ENCODE measurements at places on chromosomes 6 and 20.
A peak's percentile ranks its signal among the peaks of the same experiment; 100 is the strongest.

DNA sequence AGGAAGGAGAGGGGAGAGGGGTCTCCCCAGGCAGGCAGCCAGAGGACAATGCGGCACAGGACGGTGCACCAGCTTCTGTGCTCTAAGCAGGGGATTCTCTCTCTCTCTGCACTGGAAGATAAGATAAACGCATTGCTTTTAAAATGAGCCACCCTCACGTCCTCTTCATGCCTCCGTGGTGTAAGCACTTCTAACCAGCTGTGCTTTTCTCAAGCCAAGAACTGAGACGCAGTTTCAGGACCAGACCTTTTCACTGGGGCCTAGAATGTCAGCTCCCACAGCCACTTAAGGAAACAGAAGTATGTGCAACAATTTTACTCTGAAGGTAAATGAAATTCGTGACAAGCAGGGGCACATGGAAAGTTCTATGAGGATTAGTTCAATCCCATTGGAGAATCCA lies 82.4 kb downstream of the PSMB1 start:
- no peak for DNase-seq
- no peaks in the 10 kb centered on the region for H3K36me3 ChIP-seq
- H3K27ac ChIP-seq = no peak overlapping the region
- no peak overlapping the region for H3K4me3 ChIP-seq
- H3K27me3 ChIP-seq = peaks cover 4% of the 10 kb centered on the region

DNA sequence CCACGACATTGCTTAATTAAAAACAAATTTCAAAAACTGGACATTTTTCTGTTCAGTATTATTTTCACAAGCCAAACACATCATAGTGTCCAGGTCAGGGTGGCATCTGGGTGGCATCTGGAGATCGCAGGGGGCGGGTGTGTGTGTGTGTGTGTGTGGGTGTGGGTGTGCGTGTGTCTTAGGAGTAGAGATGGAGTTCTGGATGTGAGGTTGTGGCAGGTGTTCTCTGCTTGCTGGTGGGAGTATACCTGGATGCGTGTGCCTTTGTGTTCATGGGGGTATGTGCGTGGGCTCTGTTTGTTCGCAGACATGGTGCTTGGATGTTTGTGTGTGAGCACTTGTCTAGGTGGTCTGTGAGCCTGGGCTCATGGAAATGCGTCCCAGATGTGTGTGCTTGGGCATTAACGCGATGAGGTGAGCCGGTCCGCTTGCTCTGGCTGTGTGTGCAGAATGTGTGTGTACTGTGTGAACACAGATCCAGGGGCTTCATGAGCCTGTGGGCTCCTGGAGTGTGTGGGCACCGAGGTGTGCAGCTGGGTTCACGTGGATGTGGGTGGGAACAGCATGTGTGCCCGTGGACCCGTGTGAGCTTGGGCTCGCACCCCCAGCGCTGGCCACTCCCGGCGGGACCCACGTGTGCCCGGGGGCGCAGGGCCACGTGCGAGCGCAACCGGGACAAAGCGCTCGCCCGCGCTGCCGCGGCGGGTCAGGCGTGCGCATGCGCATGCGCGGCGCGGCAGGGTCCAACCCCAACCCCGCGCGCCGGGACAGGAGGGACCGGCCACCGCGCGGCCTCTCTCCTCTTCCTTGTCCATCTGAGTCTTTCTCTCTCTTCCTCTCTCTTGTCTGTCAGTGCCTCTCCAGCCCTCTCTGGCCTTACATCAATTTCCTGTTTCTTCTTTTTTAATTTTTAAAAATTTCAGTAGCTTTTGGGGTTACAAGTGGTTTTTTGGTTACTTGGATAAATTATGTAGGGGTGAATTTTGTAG lies 60.4 kb downstream of the SRC start:
- peak overlapping the region; percentile 27 for H3K4me3 ChIP-seq
- peak; percentile 40 for DNase-seq
- no peak overlapping the region for H3K27ac ChIP-seq
- peaks cover 15% of the 10 kb centered on the region for H3K4me1 ChIP-seq

DNA sequence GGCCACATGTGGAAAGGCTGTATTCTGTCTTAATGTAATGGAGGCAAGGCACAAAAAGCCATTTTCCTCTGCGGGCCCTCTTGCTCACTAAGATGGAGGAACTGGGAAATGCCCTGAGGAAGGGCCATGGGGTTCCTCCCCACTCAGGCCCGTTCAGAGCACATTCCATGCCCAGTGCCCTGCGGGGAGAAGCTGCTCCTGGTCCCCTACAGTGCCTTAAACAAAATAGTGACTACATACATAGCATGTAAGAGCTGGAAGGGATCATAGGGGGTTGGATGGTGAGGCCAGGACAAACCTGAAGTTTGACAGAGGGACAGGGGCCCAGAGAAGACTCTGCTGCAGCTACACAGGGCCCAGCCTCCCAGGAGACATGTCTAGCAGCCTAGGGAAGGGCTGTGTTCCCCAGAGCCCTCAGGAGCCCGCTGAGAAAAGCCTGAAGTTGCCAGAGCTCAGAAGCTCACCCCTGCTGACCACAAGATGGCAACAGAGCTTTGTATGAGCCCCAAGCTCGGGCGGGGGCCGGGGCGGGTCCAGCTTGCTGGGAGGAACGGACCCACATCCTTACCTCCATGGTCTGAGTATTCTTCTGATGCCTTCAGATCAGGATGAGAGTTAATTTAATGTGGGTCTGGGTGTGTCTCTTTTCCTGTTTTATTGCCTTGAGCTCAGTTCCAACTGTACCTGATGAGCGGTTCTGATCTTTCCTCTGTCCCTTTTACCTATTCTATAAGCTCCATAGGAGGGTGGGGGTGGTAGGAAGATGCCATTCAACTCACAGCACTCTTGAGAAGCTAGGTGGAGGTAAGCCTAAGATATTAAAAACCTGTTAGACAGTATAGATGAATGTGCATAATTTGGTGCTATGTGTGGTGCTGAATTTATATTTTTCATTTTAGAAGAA lies 242.9 kb downstream of the CDC5L start:
- peak; percentile 60 for DNase-seq
- peaks cover 3% of the 10 kb centered on the region for H3K27me3 ChIP-seq
- H3K4me1 ChIP-seq = peaks cover 24% of the 10 kb centered on the region
- no peaks in the 10 kb centered on the region for H3K36me3 ChIP-seq
- no peak overlapping the region for H3K27ac ChIP-seq

GRCh38 chr6:161407115-161407514 lies 133.3 kb upstream of the AGPAT4 start:
- no peak overlapping the region for H3K4me3 ChIP-seq
- DNase-seq = no peak
- no peak overlapping the region for H3K27ac ChIP-seq
- H3K4me1 ChIP-seq = no peaks in the 10 kb centered on the region
- H3K36me3 ChIP-seq = no peaks in the 10 kb centered on the region

GRCh38 chr20:10572853-10573252 lies 100.9 kb downstream of the JAG1 start:
- DNase-seq = no peak
- H3K36me3 ChIP-seq = peaks cover 9% of the 10 kb centered on the region
- no peaks in the 10 kb centered on the region for H3K27me3 ChIP-seq
- H3K4me1 ChIP-seq = peaks cover 25% of the 10 kb centered on the region

- DNase-seq = peak; percentile 63
- H3K27ac ChIP-seq = peak within 1 kb of the TSS; percentile 75
- H3K27me3 ChIP-seq = no peaks in the 10 kb centered on the region
- peak within 1 kb of the TSS; percentile 84 for H3K4me3 ChIP-seq
- H3K4me1 ChIP-seq = peaks cover 14% of the 10 kb centered on the region
- H3K36me3 ChIP-seq = peaks cover 3% of the 10 kb centered on the region
These were observed at the start of gene CBFA2T2 for GRCh38 chr20:33490023-33490933. Gene CBFA2T2, plus strand, starts transcription at chr20:33490096. Its CDS starts 172 bp downstream, at chr20:33490268.

GRCh38 chr6:9463311-9463710 lies 951.6 kb downstream of the TFAP2A start:
- no peak for DNase-seq
- no peak overlapping the region for H3K4me3 ChIP-seq
- no peak overlapping the region for H3K27ac ChIP-seq
- H3K27me3 ChIP-seq = no peaks in the 10 kb centered on the region
- H3K36me3 ChIP-seq = no peaks in the 10 kb centered on the region

DNA sequence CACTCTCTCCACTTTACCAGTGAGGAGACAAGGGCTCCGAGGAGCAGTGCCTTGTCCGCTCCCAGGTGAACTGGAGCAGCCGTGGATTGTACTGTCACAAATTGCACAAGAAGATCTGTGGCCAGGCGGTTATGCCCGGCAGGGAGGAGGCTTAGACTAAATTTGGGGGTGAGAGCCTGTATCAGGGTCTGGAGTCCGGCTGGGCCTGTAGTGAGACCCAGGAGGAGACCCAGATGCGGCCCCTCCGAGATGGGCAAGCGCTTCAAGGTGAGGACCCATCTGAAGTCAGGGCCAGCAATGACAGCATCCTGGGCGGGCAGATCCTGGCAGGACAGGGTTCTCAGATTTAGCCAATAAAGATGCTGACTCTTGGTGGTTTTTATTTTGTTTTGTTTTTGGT lies 27.6 kb downstream of the BANF2 start:
- no peak overlapping the region for H3K27ac ChIP-seq
- no peaks in the 10 kb centered on the region for H3K4me1 ChIP-seq
- no peak for DNase-seq
- H3K27me3 ChIP-seq = peaks cover 6% of the 10 kb centered on the region
- no peaks in the 10 kb centered on the region for H3K36me3 ChIP-seq

- H3K27me3 ChIP-seq = no peaks in the 10 kb centered on the region
- no peaks in the 10 kb centered on the region for H3K36me3 ChIP-seq
- DNase-seq = no peak
- H3K4me1 ChIP-seq = no peaks in the 10 kb centered on the region
- H3K27ac ChIP-seq = no peak overlapping the region
These were observed 335.4 kb downstream of the COL12A1 start for GRCh38 chr6:74870403-74870802.

DNA sequence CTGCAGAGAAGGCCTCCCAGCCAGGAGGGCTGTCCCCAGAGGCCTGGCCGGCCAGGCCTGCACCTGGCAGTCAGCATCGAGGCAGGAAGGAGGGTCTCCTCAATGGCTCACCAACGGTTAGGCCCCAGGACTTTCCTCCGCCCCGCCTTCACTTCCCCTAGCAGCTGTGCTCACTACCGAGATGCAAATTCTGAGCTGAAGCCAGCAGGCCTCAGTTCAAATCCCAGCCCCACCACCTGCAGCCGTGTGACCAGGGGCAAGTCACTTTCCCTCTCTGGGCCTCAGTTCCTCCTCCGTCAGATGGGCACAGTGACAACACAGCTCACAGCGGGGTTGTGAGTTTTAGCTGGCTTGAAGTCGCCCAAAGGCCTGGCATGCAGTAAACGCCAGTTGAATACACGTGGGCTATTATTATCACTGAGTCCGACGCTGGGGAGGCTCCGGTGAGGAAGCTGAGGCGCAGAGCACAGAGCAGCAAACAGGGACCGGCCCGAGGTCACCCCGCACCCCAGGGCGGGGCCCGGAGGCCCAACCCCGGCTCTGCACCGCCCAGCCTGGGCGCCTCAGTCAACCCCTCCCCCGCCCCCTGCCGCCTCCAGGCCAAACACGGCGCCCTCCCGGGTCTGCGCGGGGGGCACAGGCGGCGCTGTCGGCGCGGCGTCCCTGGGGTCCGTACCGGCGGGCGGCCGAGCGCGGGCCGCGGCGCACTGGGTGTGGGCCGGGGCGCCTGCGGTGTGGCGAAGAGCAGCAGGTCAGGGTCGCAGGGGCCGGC lies 671 bp downstream of the E2F1 start:
- DNase-seq = peak; percentile 77
- no peaks in the 10 kb centered on the region for H3K27me3 ChIP-seq
- peak overlapping the region; percentile 94 for H3K27ac ChIP-seq
- H3K36me3 ChIP-seq = peaks cover 29% of the 10 kb centered on the region

DNA sequence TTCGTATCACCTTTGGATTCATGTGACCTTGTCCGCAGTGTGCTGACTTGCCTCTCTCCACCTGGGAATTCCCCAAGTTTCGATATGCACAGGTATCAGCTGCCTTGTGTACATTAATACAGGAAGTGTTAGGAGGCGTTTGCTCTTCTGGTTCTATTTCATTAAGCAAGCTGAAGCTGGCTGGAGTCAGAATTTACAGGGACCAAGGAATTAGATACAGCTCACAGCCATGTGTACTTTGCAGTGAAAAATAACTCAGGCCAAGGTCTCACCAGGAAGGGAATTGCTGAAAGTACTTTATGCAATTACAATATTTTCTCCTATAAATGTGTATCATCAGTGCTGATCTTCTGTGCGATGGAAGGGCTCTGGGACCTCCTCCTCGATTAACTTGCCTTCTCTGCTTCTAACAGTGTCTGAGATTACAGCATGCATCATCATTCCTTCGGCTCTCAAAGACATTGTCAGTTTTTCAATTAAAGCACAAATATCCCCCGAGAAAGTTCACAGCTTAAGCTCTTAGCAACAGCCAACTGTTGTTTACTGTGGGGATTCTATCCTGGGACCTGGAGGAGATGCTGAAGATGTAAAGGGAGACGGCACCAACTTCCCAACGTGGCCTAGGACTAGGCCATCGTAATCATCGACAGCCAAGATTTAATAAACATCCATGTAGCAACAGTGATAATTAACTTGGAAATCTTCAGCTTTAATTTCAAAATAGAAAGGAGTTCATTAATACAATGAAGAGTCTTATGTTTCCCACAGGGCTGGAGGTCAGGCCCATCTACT lies 13.8 kb upstream of the TIAM2 start:
- H3K4me1 ChIP-seq = peaks cover 10% of the 10 kb centered on the region
- H3K27me3 ChIP-seq = no peaks in the 10 kb centered on the region
- H3K36me3 ChIP-seq = no peaks in the 10 kb centered on the region
- DNase-seq = no peak

- H3K27me3 ChIP-seq = peaks cover 6% of the 10 kb centered on the region
- H3K27ac ChIP-seq = no peak overlapping the region
- H3K36me3 ChIP-seq = no peaks in the 10 kb centered on the region
- no peaks in the 10 kb centered on the region for H3K4me1 ChIP-seq
These were observed 11.7 kb upstream of the PTPRK start for GRCh38 chr6:128532136-128532535.

GRCh38 chr6:137353346-137353745 lies 134.2 kb upstream of the IFNGR1 start:
- no peak overlapping the region for H3K27ac ChIP-seq
- H3K4me3 ChIP-seq = no peak overlapping the region
- H3K27me3 ChIP-seq = no peaks in the 10 kb centered on the region
- H3K36me3 ChIP-seq = no peaks in the 10 kb centered on the region

DNA sequence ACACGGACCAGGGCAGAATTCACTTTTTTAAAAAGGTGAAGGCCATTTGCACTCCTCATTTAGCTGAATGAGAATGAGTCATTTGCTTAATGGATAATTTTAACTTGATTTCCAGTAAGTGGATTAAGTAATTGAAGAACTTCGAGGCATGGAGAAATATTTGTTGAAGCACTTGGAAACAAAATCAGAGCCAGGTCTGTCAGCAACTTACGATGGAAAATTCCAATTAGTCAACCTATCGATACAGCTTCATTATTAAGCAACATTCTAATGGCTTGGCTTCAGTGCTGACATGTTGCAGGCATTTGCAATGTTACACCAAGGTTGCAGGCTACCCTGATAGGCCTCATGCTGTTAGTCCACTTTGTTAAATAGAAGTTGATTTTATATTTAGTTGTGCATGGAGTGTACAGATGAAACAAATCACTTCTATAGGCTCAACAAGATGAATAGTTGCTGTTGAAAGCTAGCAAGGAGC lies 423.5 kb upstream of the SLC35B3 start:
- no peak overlapping the region for H3K4me3 ChIP-seq
- no peak for DNase-seq
- H3K36me3 ChIP-seq = no peaks in the 10 kb centered on the region
- no peaks in the 10 kb centered on the region for H3K27me3 ChIP-seq
- H3K4me1 ChIP-seq = no peaks in the 10 kb centered on the region

Data from activated CD4-positive, alpha-beta memory T cell treated with anti-CD3 and anti-CD28 coated beads, Interleukin-2, amount 10 ng/mL, durations not matched to agents 7 days and 5 days (primary cell).